Stimulated activated CD4-positive, alpha-beta T cell treated with anti-CD3 and anti-CD28 coated beads, Interleukin-15, amount 100 ng/mL, for 24 hours (primary cell): ENCODE measurements at places on chromosomes 1 and 21.
A peak's percentile ranks its signal among the peaks of the same experiment; 100 is the strongest.

DNA sequence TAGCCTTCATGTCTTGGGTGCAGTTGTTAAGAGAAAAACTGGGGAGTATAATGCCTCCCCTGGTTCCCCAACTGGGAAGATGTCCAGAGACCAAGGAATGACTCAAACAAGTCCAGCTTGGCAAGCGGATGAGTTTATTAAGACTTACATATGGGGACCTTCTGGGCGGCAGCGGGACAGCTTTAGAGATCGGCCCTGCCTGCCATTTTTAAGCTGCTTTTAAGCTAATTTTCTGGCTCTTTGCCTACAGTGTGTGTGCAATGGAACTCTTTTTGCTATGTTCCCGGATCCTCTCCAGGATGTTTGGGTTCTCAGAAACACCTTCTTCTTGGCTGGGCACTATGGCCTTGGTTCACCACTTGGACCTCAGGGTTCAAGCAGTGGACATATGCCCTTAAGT lies 99.5 kb downstream of the RYR2 start:
- no peak for DNase-seq

- DNase-seq = no peak
Observed at GRCh38 chr1:13619909-13620308, 36.3 kb downstream of the PDPN start.

DNA sequence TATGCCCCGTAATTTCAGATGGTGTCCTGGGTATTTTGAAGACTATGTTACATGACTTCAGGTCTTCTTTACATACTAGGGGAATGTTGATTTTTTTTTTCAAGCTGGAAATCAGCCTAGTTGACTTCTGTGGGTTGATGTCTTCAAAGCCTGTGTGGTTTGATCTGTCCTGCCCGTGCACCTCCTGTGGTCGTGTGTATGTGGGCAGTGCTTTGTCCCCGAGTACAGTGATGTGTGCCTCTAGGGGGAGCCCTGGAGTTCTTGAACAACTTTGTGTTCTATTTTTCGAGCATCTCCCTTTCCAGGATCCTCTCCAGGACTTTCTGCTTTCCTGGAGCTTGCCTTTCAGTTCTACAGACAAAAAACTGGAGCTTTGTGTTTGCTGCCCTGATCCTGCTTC lies 28.9 kb downstream of the OBSCN start:
- DNase-seq = peak; percentile 53

DNA sequence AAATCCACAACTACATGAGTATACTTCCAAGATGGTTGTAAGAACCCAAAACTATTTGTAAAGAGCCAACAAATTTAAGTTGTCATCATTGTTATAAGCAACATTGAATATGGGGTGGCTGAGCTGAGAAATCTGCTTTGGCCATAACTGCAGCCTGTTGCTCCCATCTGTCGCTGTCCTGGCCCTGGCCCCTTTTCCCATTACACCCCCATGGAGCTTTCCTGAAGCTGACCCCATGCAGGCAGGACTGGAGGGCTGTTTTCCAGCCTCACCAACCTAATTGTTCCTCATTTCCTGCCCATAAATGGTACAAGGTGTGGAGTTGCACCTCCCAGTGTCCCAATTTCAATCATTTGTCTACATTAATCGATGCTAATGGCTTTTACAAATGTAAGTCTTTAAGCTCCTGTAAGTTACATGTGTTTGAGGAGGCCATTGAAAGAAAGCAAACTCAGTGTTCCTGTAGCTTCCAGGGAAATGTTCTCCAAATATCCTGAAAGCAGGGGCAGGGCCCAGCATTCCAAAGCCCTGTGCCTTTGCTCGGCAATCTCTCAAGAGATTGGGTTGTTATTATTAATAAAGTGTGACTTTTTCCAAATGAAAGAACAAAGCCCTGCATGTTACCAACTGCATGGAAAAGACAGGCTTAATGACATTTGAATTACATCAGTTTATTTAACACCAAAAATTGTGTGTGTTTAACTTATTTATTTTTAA lies 545.9 kb downstream of the PLPP3 start:
- no peak for DNase-seq

GRCh38 chr21:25760677-25761076 lies 25.9 kb downstream of the GABPA start:
- DNase-seq = no peak

GRCh38 chr1:246878551-246878950 lies 53.2 kb downstream of the AHCTF1 start:
- DNase-seq = no peak

DNA sequence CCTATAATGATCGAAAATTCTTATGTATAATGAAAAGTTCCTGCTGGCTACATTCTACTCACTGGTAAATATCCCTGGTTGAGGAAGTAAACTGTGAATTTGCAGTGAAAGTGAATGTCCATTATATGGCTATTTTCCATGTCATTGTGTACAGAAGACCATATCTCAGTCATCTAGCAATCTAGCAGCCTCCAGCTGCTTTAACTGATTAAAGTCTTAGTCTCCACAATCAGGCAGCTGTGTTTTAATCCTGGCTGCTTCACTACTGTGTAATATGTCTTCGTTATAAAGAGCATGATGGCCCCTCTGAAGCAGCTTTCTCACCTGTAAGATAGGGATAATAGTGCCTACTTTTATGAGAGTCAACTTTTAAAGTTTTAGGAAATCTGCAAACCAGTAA lies 11.4 kb downstream of the CLCA2 start:
- no peak for DNase-seq

DNA sequence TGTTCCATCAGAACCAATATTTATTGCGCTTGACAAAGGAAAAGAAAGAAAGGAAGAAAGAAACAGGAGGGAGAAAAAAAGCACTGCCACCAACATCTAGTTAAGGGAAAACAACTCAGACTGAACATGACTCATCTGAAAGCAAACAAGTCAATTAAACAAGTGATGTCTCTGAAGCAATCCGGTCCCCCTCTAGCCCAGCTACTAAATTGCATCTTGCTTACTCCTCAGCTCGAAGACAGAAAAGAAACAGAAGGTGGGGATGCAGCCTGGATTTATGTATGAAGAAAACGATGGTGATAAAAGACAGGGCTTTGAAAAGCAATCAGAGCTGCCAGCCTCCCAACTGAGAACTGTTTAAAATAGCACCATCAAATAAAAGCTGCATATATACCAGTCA lies 188.2 kb downstream of the OMA1 start:
- DNase-seq = no peak

GRCh38 chr21:24225431-24225830 lies 1381.8 kb downstream of the MRPL39 start:
- DNase-seq = no peak

- no peak for DNase-seq
Observed at GRCh38 chr1:76746206-76746605, 121.1 kb upstream of the ST6GALNAC5 start.

DNA sequence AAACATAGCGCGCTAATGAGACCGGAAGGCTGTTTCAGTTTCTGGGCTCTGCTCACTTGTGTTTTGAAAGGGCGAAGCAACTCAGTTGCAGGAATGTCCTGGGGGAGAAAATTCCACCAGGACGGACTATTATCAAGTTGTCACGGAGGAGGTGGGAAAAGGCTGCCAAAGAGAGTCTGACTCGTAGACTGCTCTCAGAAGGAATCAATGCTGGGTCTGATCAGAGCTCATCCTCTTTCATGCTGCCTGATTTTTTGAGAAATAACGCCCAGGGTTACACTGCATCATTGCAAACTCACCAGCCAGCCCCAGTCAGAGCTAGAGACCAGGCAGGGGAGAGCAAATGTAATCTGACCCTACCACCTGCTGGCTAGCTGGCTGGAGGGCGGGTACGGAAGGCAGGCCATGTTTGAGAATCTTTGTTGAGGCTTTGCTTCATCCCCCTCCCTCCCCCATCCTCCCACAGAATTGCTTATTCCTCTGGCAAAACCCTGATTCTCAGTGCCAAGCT lies 36.4 kb upstream of the BCL9 start:
- DNase-seq = no peak

GRCh38 chr1:113937146-113937545 lies 8.0 kb downstream of the HIPK1 start:
- no peak for DNase-seq

- no peak for DNase-seq
Observed at GRCh38 chr1:92817137-92817697, 14.6 kb upstream of the RPL5 start.

DNA sequence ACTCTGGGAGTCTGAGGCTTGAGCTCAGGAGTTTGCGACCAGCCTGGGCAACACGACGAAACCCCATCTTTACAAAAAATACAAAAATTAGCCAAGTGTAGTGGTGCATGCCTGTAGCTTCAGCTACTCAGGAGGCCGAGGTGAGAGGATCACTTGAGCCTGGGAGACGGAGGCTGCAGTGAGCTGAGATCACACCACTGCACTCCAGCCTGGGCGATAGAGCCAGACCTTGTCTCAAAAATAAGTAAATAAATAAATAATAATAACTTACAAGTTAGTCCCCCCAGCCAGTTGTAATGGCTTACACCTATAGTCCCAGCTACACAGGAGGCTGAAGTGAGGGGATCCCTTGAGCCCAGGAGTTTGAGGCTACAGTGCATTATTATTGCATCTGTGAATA lies 21.7 kb upstream of the BTG2 start:
- DNase-seq = no peak

- no peak for DNase-seq
Observed at GRCh38 chr1:119631086-119631432, 17.0 kb downstream of the ZNF697 start.

DNA sequence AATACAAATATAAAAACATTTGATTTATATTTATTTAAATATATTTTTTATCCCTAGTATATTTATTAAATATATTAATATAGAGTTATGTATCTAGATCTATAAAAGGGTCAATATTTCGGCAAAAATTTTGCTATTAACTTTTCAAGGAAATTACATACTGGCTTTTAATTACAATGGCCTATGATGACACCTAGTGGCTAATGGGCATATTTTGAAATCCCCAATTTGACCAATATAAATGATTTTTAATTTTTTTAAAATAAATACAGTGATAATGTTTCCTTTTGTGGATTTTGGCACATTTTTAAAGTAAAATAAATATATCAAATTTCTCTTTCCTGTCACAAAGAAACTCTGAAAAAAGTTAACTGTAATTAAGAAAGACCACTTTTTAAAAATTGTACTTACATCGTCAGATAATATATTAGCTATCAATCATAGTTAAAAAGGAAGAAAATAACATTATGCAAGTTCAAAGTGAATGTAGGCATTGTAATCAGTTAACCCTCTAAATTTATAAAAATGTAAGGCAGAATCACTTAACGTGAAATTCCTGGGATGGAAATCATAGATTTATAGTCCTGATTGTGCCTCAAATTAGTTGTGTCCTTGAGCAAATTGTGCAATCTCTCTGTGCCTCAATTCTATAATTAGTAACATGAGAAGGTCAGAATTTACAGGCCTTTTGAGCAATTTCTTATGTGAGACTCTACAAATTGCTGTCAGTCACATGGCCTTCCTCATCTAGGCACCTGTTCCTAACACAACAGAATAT lies 25.6 kb upstream of the RGS13 start:
- DNase-seq = no peak

GRCh38 chr1:159663552-159663951 lies 50.8 kb downstream of the CRP start:
- DNase-seq = no peak

DNA sequence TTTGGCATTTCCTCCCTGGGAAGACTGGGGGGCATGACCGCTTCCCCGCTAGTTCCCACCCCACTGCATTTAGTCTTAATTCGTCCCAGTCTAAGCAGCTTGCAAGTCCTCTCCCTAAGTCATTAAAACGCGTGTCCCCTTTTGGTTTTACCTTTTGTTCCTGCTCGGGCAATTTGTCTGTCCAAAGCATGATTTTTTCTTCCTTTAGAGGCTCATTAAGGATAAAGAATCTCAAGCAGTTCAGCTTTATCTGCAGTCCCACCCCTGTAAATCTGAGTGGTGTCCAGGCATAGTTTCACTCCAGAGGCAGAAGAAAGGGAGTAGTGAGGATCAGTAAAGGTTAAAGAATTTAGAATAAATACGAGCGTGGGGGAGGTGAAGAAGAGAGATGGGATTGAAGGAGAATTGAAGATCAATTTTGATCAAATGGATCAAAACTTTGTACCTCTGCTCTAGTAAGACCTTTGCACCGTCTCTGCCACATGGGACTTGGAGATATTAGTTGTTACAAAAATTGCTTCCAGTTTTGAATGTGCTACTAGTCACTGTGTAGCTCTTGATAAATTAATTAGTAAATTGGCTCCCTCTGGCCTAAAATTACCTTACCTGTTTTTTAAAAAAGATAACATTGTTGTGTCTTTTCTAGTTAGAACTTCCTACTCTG lies 989 bp upstream of the ETV3 start:
- no peak for DNase-seq

- DNase-seq = no peak
Observed at GRCh38 chr21:30336596-30336995, 898 bp downstream of the KRTAP27-1 start.

DNA sequence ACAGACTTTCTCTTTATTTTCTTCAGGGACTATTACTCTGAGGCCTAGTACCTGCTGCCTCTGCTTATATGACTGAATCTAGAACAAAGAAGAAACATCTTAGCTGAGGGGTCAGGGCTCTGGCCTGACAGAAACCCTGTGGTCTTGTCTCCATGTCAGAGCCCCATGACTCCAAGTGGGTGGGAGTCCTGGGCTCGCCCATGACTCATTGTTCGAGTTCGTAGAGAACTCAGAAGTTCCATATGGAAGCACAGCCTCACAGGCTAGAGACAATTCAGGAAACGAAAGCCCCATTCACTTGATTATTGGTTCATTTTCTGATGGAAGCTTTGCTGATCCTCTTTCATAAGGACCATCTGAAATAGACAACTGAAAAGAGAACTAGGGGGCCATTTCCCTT lies 73.2 kb downstream of the CD58 start:
- DNase-seq = no peak

DNA sequence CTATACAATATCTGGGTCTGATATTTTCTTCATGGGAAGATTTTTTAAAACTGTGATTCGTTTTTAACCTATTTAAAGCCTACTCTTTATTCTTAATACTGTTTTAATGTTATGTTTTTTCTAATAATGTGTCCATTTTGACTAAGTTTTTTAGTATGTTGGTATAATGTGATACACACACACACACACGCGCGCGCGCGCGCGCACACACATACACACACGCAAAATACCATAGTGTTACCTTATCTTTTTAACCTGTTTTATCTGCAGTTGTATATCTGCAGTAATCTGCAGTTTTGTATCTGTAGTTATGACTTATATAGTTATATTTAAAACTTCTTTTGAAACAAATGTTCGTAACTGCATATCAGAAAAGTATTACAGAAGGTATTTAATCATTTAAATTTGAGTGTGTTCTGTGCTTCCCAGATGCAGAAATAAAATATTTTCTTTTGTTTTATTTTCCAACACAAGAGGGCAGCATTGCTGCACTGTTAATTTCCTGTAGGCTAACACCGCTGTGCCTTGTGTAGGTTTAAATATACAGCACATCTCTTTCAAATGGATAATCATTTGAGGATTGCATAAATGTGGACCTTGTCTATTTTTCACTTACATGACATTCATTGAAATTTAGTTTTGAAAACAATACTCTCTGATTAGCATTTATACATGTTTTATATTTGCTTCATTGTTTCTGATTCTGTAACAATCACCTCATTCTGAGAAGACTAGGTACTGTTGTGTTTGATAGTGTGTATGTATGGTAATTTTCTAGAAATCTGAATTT lies 166.1 kb downstream of the PDE4B start:
- peak; percentile 10 for DNase-seq

GRCh38 chr1:143619851-143620250 lies 351.9 kb downstream of the FAM72C start:
- no peak for DNase-seq

GRCh38 chr1:208243527-208243966 lies 637 bp downstream of the PLXNA2 start:
- DNase-seq = peak; percentile 36

- no peak for DNase-seq
Observed at GRCh38 chr1:228697207-228698016, 37.9 kb upstream of the RHOU start.

GRCh38 chr1:112263042-112263441 lies 133.0 kb upstream of the CTTNBP2NL start:
- DNase-seq = no peak
